Activated naive CD8-positive, alpha-beta T cell treated with anti-CD3 and anti-CD28 coated beads, Interleukin-2, amount 10 ng/mL, durations not matched to agents 7 days and 5 days (primary cell): ENCODE measurements at places on chromosomes 3 and 15. TPM values are rescaled to one million over a fixed set of nuclear protein-coding genes. Genes with fewer than 3 reads are reported as not detected.

DNA sequence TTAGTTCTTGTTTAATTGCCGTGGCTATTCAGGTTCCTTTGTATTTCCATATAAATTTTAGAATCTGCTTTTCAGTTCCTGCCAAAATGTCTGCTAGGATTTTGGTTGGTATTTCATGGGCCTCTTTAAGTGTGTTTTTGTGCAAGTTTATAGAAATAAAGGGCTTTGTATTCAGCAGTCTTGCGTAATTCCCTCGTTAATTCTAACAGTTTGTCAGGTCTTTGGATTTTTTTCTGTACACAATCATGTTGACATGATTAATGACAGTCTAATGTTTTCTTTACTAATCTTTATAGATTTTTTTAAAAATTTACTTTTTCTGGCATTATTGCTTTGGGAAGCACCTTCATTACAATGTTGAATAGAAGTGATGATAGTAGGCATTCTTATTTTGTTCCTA is 120.9 kb downstream of the NEK11 start:
- DNase-seq: no peak
- H3K4me1 ChIP-seq: no peaks in the 10 kb centered on the region
- H3K27me3 ChIP-seq: no peaks in the 10 kb centered on the region
- no peak overlapping the region for H3K4me3 ChIP-seq

ADAMTS7 gene
- total RNA-seq: 0.14 TPM

GXYLT2 gene
- not detected for total RNA-seq

DNA sequence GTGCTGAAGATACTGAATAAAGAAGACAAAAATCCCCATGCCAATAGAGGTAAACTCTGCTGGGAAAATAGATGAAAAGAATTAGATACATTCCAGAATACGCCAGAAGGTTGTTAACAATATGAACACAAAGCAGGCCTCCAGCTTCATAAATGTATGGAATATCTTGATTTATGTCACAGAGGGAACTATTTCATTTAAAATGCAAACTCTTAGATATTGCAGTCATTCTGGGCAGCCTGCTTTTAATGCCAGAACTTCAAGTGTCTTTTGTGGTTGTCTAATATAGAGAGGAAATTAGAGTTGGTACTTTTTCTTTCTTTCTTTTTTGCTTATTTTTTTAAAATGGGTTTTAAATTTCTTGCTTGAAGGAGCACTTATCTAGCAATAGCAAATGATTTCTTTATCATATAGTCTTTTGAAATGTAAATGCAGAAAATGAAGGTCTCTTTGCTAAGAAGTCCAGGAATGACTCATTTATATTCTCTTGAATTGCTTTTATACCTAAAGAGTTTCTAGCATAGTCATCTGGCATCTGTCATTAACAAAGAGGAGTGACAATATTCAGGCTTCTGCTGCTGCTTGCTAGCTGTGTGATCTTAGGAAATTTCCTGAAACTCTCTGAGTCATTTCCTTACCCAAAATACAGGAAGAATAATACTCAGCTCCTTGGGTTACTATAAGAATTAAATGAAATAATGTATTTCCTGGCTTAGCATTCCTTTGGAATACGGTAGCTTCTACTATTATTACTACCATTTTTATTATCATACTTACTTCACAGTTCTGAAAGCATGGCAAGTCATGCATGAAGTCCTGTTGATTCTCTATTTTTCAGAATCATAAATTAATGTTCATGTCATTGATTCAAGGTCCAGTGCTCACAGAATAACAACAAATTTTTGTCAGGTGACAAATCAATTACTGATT is 527.6 kb downstream of the DIPK2A start:
- H3K36me3 ChIP-seq: no peaks in the 10 kb centered on the region
- no peak for DNase-seq
- H3K4me1 ChIP-seq: no peaks in the 10 kb centered on the region
- H3K27ac ChIP-seq: no peak overlapping the region
- no peak overlapping the region for H3K4me3 ChIP-seq
- no peaks in the 10 kb centered on the region for H3K27me3 ChIP-seq

GRCh38 chr3:185152410-185153170 is at the start of gene C3orf70:
C3orf70 (minus strand) TSS chr3:185153060; CDS start chr3:185152823, 237 bp downstream.
- peak within 1 kb of the TSS; percentile 79 for H3K4me3 ChIP-seq
- peak; percentile 59 for DNase-seq
- peak within 1 kb of the TSS; percentile 62 for H3K27ac ChIP-seq
- H3K27me3 ChIP-seq: peaks cover 37% of the 10 kb centered on the region
- no peaks in the 10 kb centered on the region for H3K36me3 ChIP-seq
- H3K4me1 ChIP-seq: peaks cover 4% of the 10 kb centered on the region

- H3K27ac ChIP-seq: no peak overlapping the region
- peaks cover 23% of the 10 kb centered on the region for H3K36me3 ChIP-seq
- H3K4me3 ChIP-seq: no peak overlapping the region
- peaks cover 25% of the 10 kb centered on the region for H3K4me1 ChIP-seq
- no peak for DNase-seq
Observed at GRCh38 chr15:93028632-93029213, 60.3 kb downstream of the RGMA start.

BSN gene
- total RNA-seq: 0.14 TPM

GRCh38 chr15:27506752-27507151 is 535.8 kb downstream of the GABRG3 start:
- H3K27ac ChIP-seq: no peak overlapping the region
- H3K36me3 ChIP-seq: no peaks in the 10 kb centered on the region
- no peak overlapping the region for H3K4me3 ChIP-seq
- H3K4me1 ChIP-seq: no peaks in the 10 kb centered on the region

DNA sequence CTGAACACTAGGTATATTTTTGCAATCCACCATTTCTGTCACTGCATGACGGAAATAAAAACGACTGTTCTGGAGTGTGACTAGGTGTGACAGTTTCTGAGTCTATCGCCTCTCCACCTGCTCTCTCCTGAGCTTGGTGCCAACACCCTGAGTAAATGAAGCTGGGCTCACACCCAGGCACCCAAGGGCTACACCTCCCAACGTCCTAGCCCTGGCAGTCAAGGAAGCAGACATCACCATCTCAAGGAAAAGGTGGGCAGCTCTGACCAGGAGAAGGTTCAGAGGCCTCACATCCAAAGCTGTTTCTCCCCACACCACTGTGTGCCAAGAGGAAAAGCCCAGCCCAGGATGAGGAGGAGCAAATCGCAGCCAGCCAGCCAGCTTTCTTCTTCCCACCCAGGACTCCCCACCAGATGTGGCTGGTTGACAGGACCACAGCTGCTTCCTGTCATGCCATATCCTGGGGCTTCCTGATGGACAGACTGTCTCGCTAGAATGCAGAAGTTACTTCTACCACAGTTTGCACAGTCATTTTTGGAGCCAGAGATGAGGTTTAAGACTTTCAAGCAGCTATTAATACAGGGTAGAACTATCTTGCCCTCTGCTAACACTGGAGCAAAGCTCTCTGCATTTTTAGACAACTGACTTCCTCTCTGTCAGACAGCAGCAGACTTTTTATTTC is 3.3 kb downstream of the SCAMP2 start:
- no peaks in the 10 kb centered on the region for H3K27me3 ChIP-seq
- peaks cover 40% of the 10 kb centered on the region for H3K36me3 ChIP-seq
- no peak for DNase-seq
- peak overlapping the region; percentile 95 for H3K4me3 ChIP-seq
- peak overlapping the region; percentile 87 for H3K27ac ChIP-seq

- H3K27ac ChIP-seq: no peak overlapping the region
- H3K27me3 ChIP-seq: peaks cover 2% of the 10 kb centered on the region
- no peaks in the 10 kb centered on the region for H3K4me1 ChIP-seq
Observed at GRCh38 chr3:79039192-79039591, 728.6 kb downstream of the ROBO1 start.

DNA sequence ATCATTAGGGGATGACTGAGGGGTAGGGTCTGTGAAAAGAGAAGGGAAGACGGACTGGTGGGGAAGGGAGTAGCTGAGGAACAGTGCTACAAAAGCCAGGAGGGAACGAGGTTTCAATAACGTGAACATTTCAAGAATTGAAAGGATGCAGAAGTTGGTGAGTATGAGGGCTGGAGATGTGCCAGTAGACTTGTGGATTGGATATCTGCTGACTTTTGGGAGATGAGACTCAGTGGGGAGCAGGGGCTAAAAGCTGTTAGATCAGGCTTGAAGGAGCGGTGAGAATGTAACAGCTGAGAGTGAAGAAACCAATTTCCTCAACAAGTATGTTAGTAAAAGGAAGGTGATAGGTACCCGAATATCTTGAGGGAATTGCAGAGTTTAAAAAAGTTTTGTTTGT is 65.2 kb downstream of the GTPBP8 start:
- no peak overlapping the region for H3K4me3 ChIP-seq
- peaks cover under 1% of the 10 kb centered on the region for H3K4me1 ChIP-seq
- no peak for DNase-seq

ANKRD34C gene
- not detected for total RNA-seq

PAQR5 gene
- total RNA-seq: not detected

DNA sequence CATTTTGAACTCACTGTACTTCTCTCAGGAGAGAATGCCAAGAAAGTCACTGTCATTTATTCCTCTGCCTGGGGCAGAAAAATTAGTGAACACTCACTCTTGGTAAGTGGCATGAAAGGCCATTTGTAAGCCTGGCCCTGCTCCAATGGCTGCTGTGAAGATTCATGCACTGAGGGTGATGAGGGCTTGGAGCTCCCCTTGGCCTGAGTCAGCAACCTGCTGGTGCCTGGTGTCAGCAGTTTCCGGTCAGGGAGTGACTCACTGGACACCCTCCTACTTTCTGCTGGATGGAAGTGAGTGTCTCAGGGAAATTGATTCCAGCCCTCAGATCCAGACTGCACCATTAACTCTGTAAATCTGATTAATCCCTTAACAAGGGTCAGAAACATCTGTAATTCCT is 37.6 kb downstream of the TRA2B start:
- no peak overlapping the region for H3K4me3 ChIP-seq
- H3K4me1 ChIP-seq: no peaks in the 10 kb centered on the region
- DNase-seq: no peak
- H3K27me3 ChIP-seq: peaks cover 6% of the 10 kb centered on the region
- H3K27ac ChIP-seq: no peak overlapping the region

GRCh38 chr3:169528289-169528688 is 135.2 kb downstream of the MECOM start:
- H3K36me3 ChIP-seq: no peaks in the 10 kb centered on the region
- H3K27ac ChIP-seq: no peak overlapping the region
- no peaks in the 10 kb centered on the region for H3K4me1 ChIP-seq
- no peak overlapping the region for H3K4me3 ChIP-seq
- H3K27me3 ChIP-seq: peaks cover 8% of the 10 kb centered on the region
